ENCODE measurements at places on chromosomes 12 and 14.

DNA sequence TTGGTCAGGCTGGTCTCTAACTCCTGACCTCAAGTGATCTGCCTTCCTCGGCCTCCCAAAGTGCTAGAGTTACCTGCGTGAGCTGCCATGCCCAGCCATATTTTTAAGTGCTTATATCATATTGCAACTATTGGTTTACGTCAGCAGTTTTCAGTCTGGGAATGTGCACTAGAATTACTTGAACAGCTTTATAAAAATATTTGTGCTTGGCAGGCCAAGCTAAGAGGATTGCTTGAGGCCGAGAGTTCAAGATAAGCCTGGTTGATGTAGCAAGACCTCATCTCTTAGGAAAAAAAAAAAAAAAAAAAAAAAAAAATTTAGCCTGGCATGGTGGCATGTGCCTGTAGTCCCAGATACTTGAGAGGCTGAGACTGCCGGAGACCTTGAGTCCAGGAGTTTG, 17.1 kb downstream of the KIAA0586 start:
- no peak for DNase-seq

DNA sequence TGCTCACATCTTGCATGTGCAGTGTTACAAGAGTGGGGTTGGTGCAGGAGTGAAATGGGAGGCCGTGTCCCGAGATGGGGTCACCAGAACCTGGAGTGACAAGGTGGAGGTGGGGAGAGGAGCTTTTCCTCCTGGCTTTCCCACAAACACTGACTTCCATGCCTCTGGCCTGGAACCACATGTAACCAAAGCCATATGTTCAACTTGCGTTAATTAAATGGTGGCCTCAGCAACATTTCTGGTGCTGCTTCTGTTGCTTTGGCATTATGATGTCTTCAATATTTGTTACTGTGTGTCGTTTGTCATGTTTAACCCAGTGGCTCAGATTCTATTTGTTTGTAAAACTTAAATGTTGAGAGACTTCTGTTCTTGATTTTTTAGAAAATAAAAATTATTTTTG, 110.2 kb downstream of the VCPKMT start:
- DNase-seq: no peak

- no peak for DNase-seq
Measured at GRCh38 chr12:64187370-64187769, 34.7 kb downstream of the KICS2 start.

DNA sequence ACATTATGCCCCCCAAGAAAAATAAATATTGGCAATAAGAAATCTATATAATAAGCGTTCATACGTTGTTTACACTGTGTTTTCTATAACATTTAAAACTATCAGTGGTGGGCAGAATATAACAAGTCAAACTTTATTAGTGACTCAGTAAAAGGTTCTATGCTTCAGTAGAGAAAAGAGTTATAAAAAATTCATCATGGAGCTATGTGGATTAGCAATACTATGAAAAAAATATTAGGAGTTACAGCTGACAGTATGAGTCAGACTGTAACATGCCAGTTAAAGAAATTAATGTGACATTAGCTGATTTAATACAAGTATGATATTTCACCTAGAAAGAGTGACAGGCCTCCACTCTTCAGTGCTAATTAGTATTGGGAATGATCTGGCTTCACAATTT, 125.1 kb upstream of the GARIN6 start:
- DNase-seq: no peak

GRCh38 chr12:116454950-116455447, 104.2 kb upstream of the MAP1LC3B2 start:
- peak; percentile 71 for DNase-seq

DNA sequence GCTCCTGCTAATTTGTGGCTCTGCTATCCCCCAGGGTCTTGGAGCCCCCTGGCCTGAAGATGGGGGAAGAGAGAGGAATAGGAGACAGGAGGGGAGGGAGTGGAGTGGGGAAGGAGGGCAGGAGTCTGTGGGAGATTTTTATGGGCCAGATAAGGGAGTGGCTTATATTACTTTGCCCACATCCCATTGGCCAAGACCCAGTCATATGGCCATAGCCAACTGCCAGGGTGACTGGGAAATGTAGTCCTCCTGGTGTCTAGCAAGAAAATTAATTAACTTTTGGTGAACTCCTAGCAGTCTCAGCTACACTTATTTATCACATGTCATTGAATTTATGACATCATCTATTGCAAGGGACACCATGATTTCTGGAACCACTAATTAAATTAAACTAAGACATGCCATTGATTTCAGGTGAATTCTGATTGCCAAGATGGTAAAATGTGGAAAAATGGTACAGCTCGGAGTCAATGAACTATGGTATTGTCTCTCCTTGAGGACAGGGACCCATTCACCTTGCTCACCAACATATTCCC, 50.3 kb downstream of the ESRRB start:
- DNase-seq: no peak

- no peak for DNase-seq
Measured at GRCh38 chr12:80192087-80192486, 92.8 kb downstream of the OTOGL start.

DNA sequence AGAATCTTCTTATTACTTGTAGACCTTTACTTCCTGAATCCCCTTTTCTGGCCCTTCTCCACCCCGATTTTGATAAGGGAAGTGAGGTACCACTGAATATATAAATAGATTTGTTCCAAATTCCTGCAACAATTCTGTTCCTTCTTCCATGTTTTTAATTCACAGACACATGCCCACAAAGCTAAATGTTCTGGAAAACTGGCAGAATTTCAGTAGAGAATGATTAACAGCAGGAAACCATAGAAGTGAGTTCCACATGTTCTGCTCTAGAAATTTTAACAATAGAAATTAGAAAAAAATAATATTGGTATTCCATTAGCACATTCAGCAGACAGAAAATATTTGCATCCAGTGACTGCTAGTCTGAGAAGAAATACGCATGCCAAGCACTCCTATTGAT, 139.6 kb downstream of the SLC2A13 start:
- no peak for DNase-seq

DNA sequence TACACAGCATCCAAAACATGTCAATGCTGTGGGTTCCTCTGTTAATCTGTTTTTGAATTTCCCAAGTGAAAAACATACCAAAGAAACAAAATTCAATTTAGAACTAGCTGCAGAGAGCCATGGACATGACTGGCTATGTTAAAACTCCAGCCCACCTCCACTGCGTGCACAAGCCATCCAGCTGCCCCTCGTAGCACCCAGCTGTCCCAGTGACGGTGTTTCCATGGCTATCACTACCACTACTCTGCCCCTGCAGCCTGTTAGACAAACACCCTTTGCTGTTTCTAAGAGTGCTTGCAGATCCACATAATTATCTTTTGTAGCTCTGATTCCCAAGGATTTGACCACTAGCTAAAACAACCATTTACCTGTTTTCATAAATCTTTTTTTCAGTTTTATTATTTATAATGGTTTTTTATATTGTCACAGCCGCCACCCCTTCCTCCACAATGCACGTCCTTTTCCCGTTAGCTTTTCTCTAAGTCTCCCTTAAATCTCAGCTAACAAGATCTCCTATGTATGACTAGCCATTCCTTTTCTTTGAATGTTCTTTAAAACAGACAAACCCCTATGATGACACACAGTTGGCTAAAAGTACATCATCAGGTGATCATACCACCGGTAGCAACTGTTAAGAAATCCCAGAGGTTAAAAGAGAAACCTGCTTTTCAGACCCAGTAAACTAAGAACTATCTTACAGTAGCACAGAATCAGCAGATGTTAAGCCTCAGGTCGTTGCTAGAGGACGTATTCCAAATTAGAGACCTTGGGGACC, 37.8 kb upstream of the NAA30 start:
- DNase-seq: no peak

DNA sequence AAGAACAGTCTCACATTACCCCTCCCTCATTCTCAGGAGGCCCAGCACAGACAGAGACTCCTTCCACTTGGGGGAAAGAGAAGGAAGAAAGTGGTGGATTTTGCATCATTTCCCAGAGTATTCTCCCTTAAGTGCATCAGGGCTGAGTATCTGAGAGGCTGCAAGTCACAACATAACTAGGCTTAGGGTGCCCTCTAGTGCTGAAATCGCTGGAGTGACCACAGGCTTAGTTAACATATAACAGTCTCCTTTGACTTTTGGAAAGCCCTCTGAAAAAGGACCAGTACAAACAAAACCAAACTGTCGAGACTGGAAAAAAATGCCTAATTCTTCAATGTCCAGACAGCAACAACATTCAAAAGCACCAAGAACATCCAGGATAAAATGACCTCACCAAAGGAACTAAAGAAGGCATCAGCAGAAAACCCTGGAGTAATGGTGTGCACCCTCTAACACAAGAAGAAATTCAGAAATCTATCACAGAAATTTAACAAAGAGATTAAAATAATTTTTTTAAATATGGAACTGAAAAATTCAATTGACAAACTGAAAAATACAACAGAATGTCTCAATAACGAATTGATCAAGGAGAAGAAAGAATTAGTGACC, 412.3 kb downstream of the RPS29 start:
- peak; percentile 33 for DNase-seq

- DNase-seq: no peak
Measured at GRCh38 chr14:70265422-70265821, 76.7 kb upstream of the SLC8A3 start.

DNA sequence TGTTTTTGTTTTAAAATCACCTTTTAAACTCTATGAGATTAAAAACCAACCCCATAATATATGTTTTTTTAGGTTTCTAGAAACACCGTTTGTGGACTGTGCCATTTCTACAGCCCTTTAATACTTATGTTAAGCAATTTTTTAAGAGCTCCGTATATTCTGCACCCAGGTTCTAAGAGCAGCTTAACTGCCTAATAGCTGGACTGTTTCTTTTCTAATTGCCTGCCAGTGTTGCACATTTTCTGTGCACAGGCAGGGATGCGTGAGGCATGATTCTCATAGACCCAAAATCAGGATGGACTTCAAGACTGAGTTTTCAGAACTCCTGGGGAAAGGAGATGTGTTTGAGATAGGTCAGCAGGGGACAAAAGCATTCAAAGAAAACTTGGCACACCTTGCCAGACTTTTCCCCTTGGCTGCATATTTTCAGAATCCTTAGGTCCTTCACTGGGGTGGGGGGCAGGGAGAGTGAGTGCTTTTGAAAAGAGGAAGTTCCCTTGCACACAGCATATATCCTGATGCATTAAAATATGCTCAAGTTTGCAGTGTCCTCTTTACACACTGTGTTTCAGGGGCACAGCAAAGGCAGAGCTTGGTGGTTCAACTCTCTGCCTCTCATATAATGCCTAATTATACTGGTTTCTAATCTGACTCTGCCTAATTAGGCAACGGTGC, 27.9 kb downstream of the TMEM30B start:
- no peak for DNase-seq
